ENCODE measurements at places on chromosomes 7 and 10.
A peak's percentile ranks its signal among the peaks of the same experiment; 100 is the strongest.

- DNase-seq, result no peak
Measured at GRCh38 chr10:2989292-2989947, 77.9 kb upstream of the PFKP start.

DNA sequence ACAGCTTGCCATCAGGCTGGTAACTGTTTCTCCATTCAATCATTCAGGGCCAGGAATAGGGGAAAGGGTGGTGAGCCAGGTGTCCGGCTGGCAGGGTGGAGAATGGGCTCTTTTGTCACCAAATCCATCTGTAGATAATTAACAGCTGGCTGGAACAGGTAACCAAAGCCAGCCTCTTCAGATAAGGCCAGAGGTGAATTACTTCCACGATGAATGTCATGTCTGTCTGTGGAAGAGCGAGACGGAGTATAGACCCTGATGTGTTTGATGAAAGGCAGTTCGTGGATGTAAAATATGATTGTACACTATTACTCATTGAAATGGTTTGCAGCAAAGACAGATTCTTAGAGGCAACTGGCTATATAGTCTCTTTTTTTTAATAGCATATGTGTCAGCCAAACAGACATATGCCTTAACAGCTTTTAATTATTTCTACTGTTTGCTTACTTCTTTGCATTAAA, 149.8 kb downstream of the KLF6 start:
- no peak for DNase-seq

- DNase-seq, result peak; percentile 66
Measured at GRCh38 chr10:99560277-99561126, 27.8 kb downstream of the NKX2-3 start.

GRCh38 chr10:72328045-72328828, 26.5 kb downstream of the DNAJB12 start:
- peak; percentile 62 for DNase-seq

DNA sequence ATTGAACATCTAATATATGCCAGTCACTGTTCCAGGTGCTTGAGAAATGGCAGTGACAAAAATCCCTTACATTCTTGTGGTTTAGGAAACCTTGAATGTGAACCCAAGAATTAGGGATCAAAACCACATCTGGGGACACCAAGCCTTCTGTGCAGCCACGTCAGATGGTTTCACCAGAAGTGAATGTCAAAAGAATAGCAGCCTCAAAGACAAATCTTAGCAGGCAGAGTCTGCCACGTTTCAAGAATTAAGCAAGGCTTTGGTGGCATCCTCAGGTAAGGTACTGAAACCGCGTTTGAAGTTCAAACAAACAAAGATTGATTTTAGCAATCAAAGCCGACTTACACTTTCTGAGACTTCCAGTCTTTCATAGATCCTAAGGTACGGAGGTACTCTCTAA, 225.5 kb upstream of the GNAI1 start:
- DNase-seq, result no peak

DNA sequence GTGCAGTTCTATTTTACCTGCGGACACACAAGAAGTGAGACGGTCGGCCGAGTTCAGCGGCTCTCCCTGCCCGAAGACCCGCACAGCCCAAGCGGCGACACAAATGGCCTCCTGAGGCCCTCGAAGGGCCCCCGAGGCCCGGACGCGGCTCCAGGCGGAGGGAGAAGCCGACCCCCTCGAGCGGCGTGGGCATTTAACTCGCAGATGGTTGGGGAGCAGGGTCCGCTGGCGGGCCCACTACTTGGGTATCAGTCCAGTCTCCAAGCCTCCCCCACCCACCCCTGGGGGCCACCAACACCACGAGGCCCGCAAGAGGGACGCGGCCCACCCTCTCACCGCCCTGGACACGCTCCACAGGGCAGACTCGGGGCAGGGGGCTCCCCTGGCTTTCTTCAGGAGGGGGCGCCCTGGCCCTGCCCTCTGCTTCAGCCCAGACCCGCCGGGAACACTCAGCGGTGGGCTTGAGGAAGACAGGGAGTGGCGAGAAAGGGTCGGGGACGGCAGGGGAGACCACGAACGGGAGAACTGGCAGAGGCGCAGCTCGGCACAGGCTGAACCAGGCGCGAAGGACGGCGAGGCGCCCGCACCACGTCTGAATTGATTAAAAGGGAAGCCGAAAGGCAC, 1.7 kb downstream of the IGF2BP3 start:
- peak; percentile 20 for DNase-seq

GRCh38 chr7:156519070-156519469, 121.5 kb upstream of the RNF32 start:
- DNase-seq, result no peak

DNA sequence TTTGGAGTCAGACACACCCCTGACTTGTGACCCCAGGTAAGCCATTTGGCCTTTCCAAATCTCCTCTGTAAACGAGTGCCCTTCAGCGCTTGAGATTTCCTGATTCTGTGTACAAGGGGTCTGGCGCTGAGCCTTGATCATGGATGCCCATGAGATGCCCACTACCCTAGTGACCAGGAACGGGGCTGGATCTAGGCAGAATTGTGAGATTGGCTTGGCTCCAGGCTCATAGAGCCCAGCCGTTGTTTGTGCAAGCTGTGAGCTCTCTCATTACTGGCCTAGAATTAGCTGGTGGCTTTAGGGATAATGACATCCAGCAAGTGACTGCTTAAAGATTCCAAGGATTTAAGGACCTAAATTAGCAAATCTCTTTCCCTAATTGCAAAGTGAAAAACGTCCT, 84.9 kb downstream of the CAMK1D start:
- DNase-seq, result no peak

DNA sequence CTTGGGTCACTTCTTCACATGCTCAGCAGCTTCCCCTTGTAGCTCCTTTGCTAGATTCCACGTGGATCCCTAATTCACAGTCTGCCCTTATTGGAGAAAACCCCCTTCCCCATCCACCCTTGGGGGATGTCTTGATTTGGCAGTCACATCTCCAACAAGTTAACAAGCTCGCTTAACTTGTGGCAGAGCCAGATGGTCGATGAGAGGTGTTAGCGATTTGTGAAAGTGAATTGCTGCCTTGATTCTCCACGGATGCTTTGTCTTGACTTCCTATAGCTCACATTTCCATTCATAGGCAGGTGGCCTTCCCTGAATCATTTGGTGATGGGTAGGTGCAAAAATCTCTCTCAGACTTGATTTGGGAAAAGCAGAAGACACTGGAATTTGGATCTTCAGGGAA, 387.9 kb downstream of the TCERG1L start:
- no peak for DNase-seq

All from neural crest cell (in vitro differentiated cells).